ENCODE measurements at places on chromosomes 5 and 9.
A peak's percentile ranks its signal among the peaks of the same experiment; 100 is the strongest.

- DNase-seq = no peak
Observed at GRCh38 chr9:86531273-86531970, 177.2 kb upstream of the TUT7 start.

DNA sequence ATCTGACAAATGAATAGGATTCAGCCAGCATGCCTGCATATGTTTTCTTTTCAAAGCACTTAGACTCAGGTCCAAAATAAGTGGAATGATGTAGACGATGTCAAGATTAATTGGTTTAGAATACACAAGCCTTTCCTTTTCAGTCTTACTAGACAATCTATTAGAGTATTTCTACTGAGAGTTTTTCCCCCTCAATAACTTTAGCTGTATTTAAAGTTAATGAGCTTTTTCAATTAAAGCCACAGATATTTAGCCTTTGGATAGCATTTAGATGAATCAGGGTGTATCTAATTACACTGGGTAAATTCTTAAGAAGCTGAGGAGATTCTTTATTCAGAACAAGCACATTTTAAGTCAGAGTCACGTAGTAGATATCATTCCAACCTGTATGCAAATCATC is 198.7 kb upstream of the MPDZ start:
- no peak for DNase-seq

- no peak for DNase-seq
Observed at GRCh38 chr5:109374625-109375024, 35.1 kb downstream of the PJA2 start.

- DNase-seq = no peak
Observed at GRCh38 chr9:17349831-17350230, 215.0 kb downstream of the CNTLN start.

- no peak for DNase-seq
Observed at GRCh38 chr9:75823151-75823550, 67.3 kb upstream of the PCSK5 start.

DNA sequence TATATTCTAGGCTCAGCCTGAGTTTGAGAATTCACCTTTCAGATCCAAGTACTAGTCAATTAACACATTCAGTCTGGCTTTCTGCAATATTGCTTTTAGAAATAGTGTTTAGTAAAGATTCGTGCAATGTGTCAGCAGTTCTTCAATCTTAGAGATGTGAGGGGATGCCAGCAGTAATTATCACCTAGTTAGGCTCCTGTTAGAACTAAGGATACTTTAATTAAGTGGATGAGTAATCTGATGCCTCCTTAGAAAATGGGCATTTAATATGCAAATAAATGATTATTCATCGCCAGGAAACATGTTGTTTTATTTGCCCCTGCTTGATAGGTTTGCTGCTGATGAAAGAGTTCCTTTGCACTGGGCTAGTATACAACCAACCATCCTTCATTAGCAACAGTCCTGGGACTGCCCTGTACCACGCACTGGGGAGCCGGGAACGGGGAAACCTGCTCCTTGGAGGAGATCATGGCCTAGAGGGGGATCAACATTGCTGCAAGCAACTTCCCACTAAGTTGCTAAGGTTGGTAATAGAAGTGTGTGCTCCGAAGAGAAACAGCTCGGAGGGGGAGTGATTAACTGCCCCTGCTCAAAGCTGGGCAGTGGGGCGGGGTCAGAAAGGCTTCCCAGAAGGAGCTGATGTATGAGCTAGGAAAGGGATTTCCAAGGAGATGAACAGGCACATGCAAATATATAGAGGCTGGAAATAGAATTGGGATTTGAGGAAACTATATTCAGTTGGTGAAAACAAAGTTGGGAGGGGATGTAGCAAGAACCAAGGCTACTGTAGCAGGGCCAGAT is 231.8 kb downstream of the DRD1 start:
- no peak for DNase-seq

GRCh38 chr5:168960497-168960896 is 340.4 kb downstream of the SLIT3 start:
- DNase-seq = no peak

DNA sequence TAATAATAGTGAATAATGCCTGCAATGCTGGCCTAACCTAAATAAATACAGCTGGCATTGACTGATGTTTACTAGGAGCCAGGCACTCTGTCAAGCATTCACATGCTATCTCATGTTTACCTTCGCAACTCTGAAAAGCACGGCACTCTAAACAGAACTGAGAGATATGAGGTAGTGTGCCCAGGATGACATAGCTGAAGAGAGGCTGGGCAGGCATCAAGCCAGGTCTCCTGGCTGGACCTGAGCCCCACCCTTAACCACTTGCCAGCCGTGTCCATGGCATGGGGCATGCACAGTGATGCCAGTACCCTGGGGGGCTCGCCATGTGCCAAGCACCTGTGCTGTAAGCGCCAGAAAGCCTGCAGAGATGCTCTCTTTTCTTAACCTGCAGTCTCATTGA is 119.4 kb upstream of the MVB12B start:
- no peak for DNase-seq

DNA sequence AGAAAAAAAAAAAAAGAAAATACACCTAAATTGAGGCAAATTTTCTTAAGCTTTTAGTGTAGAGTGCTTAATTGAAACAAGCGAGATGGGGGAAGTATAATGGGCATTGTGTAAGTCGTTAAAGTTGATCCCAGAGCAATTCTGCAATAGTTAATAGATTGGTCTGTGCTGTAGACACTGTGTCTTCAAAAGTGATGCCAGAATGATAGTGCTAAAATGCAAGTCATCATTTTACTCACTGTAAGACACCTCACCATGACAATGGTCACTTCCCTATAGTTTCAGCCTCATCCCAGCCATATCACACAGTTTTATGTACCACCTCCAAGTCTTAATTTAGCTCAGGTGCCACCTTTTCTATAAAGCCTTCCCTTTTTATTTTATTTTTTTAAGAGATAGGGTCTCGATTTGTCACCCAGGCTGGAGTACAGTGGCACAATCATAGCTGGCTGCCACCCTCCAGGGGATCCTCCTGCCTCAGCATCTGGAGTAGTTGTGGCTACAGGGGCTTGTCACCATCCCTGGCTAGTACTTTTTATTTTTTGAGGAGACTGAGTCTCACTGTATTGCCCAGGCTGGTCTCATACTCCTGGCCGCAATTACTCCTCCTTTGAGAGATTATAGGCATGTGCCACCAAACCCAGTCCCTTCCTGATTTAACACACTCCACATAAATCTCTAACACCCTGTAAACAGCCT is 6.2 kb downstream of the COX7C start:
- DNase-seq = no peak

DNA sequence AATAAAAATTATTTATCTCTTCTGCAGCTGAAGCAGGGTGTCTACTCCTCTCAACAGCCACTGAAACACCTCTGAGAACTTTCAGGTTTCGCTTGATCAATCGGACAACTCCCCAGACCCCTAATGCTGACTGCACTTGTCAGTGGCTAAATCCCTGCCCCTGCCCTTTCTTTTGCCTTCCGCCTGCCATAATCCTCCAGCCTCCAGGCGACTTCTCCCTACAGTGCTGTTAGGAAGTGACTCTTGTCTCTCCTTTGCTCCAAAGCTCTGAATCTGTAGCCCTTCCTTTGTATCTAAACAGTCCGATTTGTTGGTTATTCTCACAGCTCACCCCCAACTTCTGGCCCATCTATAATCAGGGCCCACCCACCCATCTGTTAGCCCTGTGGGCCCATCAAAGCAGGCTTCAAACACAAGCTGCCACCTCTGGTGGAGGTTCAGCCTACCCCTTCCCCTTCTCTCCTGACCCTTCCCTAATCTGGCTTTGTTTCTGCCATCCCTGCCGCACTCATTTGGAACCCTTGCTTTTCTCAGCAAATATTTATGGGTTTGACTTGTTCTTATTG is 53.7 kb upstream of the IFNK start:
- no peak for DNase-seq

- DNase-seq = peak; percentile 15
Observed at GRCh38 chr9:18208166-18209059, 265.5 kb upstream of the ADAMTSL1 start.

GRCh38 chr5:133624316-133624715 is 12.0 kb upstream of the FSTL4 start:
- no peak for DNase-seq

GRCh38 chr5:114062932-114063867 is 298.7 kb upstream of the KCNN2 start:
- no peak for DNase-seq

DNA sequence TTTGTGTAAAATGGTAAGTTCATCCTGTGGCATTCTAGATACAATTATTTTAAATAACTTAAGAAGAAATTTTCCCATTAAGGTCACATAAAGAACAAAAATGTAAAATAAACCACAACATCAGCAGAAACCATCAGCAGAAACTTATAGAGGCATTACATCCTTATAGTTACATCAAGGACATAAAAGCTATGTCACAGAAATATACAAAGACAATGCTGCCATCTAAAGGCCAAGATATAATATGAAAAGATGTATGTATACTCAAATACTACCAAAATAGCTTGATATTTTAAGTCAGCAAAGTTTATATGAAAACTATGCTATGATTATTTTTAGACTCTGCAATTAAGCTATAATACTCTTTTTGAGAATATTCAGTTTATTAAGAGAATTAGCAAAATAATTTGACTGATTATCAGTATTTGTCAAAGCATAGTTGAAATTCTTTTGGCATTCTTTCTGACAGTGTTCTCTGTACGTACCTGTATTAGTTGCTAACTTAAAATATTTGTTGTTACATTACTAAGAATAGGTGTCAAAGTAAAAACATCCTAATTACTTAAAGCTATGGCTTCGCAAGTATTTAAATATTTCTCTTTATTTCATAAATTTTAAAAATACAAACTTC is 36.2 kb downstream of the FBXL17 start:
- peak; percentile 75 for DNase-seq

DNA sequence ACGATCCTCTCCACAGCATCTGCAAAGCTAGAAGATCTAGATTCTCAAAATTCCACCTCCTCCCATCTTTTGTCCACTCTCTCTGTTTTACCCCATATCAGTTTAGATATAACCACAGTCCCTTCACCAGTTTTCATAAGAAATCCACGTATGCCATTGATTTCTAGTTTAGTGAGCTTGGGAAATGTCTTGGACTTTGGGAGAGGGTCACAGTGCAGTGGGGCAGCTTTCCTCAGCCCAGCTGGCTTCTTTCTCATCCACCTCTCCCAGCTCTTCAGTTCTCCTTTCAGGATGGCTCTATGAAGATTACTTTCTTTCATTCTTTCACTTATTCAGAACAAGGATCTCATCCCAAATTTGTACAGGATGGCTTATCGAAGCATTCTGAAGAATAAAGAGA is 203.9 kb upstream of the ADCY2 start:
- no peak for DNase-seq

- no peak for DNase-seq
Observed at GRCh38 chr9:26833792-26834191, 58.8 kb downstream of the CAAP1 start.

GRCh38 chr9:128523199-128523925 is 18.8 kb downstream of the GLE1 start:
- no peak for DNase-seq

- no peak for DNase-seq
Observed at GRCh38 chr9:89953824-89954615, 349.2 kb downstream of the GADD45G start.

DNA sequence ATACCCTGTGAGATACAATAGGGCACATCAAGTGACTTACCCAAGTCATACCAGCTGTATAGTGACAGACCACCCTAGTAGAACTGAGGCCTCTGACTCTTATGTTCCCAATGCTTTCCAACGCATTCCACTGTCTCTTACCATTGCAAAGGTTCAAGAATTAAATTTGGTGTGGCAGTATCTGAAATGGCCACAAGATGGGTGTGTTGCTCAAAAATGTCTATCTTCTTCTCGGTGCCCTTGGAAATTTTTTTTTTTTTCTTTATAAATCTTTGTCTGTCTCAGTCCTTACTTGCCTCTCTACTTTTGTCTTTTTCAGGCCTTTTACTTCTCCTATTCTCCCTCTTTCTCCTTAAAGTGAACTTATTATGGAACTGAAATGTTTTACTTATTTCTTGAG is 48.4 kb downstream of the GPR21 start:
- peak; percentile 22 for DNase-seq

DNA sequence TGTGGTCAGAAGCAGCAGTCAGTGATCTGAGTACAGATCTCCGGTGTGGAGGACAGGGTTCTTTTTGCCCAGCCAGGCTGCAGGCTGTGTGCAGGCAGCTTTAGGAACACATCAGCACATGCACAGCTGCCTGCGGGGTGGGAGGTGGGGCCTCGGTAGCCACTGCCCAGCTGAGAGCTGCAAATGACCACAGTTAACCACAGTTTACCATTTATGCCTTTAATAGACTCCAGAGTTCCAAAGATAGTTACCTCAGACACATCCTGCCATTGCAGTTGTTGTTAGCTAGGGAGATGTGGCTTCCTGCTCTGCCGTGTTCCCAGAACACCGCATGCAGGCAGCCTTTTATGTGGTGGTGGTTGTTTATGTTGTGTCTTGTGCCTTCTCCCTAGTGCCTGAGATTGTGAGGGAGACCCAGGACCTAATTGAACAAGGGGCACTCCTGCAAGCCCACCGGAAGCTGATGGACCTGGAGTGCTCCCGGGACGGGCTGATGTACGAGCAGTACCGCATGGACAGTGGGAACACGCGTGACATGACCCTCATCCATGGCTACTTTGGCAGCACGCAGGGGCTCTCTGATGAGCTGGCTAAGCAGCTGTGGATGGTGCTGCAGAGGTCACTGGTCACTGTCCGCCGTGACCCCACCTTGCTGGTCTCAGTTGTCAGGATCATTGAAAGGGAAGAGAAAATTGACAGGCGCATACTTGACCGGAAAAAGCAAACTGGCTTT is 10.2 kb downstream of the EXOC3 start:
- no peak for DNase-seq

DNA sequence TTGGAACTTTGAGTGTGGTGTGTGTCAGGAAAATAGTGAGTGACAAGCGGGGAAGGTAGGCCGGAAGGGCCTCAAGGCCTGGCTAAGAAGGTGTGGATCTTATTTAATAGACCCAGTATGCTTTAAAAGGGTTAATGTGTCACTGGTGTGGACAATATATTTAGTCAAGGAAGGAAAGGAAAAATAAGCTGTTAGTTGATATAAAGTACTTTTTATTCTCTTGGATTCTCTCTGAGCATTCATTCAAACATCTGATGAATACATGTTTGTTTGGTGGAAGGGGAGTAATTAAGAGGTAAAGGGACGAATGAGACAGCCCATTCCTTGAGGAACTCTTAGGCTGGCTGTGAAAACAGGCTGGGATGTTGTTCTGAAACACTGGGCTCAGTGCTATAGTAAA is 98.9 kb downstream of the MELK start:
- DNase-seq = no peak

DNA sequence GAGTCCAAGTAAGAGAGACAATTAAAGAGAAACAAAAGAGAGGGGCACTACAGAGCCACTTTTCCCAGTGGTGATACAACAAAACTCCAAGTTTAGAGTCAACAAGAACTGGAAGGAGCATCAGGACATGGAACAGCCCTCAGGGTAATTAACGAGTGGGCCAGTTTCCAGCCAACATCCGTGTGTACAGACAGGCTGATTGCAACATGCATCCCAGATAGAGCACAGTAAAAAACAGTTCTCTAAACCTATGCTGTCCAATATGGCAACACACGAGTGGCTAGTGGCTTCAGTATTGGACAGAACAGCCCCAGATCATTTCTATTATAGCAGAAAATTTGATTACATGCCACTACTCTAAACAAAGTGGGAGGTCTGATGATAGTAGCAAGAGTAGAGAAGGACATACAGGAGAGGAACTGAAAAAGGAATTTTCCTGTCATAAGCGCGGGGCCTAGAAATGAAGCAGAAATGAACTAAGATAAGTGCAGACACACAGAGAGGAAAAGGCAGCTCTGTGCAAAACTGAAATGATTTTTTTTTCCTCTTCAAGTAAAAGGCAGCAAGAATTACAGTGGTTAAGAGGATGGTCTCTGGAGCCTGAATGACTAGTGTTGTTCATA is 175.6 kb upstream of the CCNG1 start:
- no peak for DNase-seq

GRCh38 chr9:101130054-101130453 is 101.5 kb downstream of the PLPPR1 start:
- no peak for DNase-seq
